ENCODE measurements at places on chromosomes 12 and 14.

DNA sequence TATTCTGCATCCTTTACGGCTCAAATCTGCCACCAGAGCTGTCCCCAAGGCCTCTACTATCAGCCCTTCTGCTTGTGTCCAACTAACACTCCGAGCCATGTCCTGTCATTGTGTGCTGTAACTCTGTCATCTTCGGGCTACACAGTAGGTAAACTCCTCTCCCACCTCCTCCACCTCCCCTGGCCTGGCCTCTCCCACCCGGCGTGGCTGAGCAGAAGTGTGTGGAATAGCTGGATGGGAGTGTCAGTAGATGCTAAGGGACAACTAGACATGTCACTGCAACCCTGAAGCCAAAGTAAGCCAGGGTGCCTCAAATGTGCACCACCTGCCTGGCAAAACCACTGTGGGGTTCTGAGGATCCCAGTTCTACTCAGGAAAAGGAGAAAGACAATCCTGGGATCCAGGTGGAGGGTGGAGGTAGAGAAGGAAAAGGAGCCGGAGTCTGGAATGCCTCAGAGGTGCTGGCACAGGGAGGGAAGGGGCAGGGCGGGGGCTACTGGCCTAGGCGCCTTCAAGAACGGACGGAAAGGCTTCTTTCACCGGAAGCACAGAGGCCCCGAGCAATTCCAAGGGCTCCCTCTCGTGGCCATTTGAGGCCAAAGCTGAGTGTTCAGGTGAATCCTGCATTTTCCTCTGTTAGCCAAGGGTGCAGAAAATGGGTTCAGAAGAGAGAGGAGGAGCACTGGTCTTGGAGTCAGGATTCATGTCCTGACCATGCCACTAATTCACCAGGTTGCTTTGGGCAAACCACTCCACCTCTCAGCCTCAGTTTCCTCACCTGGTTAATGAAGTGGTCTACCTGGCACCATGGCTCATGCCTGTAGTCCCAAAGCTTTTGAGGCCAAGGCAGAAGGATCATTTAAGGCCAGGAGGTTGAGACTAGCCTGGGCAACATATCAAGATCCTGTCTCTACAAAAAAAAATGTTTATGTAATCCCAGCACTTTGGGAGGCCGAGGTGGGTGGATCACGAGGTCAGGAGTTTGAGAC, 20.5 kb upstream of the FAM181A start:
- DNase-seq: peak; percentile 22

DNA sequence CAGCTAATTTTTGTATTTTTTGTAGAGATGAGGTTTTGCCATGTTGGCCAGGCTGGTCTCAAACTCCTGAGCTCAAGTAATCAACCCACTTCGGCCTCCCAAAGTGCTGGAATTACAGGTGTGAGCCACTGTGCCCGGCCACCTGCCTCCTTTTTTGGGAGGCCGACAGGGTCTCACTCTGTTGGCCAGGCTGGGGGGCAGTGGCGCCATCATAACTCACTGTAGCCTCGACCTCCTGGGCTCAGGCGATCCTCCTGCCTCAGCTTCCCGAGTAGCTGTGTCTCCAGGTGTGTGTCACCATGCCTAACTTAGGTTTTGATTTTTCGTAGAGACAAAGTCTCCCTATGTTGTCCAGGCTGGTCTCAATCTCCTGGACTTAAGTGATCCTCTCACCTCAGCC, 70.7 kb downstream of the AACS start:
- DNase-seq: no peak

DNA sequence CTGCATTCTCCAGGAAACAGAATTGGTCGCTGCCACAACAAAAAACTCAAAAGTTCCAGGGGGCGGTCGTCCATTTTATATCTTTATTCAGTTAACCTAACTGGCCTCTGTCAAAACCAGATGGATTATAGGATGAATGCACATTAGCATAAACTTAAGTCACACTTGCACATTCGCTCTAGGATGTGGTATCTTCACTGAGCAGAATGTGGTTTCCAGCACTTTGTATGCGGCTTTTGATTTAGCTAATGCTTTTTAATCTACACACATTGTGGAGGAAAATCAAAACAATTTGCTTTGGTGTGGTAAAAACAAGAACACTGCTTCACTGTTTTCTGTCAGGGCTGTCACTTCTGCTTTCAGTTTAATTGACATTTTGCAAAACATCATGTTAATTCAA, 4.5 kb downstream of the TAS2R50 start:
- no peak for DNase-seq

DNA sequence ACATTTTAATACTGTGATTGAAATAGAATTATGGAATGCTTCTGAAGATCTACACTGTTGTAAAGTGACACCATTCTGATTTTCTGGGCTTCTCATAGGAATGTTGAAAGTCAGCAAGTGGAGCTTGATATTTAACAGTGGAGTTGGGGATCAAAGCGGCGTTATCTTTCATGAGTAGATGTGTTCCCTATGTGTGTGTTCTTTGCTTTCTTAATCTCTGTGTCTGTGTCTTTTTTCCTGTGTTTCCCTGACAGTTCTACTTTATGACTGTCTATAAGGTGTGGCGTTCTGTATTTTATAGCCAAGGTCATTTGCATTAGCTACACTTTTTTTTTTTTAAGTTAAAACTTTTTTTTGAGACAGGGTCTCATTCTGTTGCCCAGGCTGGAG, 24.7 kb downstream of the SYNE2 start:
- DNase-seq: no peak

GRCh38 chr12:126558810-126559209, 1493.6 kb downstream of the AACS start:
- DNase-seq: no peak

- DNase-seq: no peak
These were observed 7.4 kb downstream of the PAPOLA start for GRCh38 chr14:96509457-96510090.
